ENCODE measurements at places on chromosomes 2 and 18.
A peak's percentile ranks its signal among the peaks of the same experiment; 100 is the strongest.

DNA sequence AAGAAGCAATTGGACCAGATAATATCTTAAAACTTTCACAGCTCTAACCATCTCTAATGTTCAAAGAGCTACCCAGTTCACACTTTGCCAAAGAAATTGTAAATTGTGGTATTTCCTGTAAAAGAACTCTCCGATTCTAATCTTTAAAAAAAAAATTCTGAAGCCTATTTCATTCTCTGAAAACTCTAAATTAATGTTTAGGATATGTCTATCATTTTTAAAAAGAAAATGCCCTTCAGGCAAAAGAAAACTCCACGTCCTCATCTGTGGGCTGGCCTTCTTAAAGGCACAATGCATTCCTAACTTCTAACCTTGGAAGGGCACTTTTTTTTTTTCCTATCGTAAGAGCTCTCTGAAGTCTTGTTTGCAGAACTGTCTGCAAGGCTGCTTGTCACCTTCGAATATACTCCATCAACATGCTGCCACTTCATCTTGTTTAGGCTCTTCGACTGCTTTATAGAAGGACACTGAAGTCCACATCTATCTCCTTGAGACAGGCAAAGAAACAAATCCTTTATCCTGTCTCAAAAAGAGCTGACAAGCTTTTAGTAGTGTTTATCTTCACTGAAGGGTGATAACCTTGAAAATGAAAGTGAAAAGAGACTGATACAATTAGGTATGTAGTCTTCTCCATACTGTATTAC lies 124.3 kb upstream of the SLC39A10 start:
- no peak for DNase-seq

DNA sequence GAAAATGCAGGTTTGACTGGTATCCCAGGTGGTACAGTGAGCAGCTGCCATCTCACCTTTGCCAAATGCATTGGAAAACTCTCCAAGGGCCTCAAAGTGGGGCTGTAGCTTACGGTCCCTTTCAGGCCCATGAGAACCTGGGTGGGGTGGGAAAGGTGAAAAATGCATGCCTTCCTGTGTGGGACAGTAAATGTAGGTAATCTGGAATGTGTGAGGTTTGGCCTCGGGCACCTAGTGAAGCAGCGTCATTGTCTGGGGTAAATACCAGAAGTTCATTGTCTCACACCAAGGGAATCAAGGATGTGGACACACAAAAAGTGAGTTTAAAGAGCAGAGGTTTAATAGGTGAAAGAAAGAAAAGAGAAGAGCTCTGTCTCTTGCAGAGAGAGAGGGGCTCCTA lies 36.6 kb downstream of the TIMM21 start:
- DNase-seq = no peak

- peak; percentile 91 for DNase-seq
Measured at GRCh38 chr2:156341452-156342253, 9.1 kb upstream of the NR4A2 start.

DNA sequence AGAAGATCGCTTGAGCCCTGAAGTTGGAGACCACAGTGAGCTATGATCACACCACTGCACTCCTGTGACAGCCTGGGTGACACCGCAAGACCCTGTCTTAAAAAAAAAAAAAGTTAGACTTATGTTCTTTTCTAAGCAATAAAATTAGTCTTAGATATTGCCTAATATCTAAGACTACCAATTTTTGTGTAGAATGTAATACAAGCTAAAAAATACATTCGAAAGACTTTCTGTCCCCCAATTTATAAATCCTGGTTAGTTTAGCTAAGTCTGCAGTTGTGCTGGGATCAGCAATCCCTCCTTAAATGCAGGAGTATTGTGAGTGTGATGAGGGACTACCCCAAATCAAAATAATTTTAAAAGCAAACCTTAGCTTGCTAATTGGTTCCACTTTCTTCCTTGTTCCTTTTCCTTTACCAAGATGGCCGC lies 358 bp upstream of the STAMBP start:
- no peak for DNase-seq

- no peak for DNase-seq
Measured at GRCh38 chr2:200404615-200405014, 98.1 kb downstream of the SPATS2L start.

DNA sequence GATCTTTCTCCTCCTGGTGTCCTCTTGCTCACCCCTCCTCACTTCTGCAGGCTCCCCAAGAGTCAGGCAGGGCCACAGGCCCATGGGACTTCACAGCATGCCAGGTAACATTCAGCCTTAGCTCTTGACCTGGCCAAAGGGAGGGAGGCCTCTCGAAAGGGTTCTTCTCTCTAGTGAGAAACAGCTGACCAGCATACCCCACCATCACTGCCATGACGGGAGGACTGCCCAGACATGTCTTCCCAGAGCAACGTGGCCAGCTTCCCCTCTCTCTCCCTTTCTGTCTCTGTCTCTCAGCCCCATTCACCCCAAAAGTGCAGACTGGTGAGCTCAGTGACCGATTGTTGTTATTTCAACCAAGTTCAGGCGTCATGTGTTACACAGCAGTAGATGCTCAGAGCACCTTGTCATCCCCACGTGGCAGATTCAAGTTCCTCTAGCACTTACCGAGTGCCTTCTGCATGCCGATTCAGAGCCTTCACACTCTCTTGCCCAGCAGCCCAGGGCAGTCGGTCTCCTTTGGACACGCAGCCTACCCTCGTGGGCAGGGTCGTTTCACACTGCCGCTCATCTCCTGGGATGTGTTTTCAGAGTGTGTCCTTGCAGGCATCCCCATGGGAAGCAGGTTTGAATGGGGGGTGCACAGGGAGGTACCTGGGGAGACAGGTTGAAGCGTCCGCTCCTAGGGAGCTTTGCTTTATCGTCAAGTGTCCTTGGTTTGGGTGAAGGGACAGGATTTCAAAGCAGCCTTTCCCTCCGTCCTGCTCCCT lies 259.9 kb downstream of the NDUFA10 start:
- no peak for DNase-seq

- no peak for DNase-seq
Measured at GRCh38 chr18:24818441-24818840, 358.0 kb downstream of the HRH4 start.

GRCh38 chr18:71682591-71682990 lies 861.6 kb downstream of the CBLN2 start:
- DNase-seq = no peak

DNA sequence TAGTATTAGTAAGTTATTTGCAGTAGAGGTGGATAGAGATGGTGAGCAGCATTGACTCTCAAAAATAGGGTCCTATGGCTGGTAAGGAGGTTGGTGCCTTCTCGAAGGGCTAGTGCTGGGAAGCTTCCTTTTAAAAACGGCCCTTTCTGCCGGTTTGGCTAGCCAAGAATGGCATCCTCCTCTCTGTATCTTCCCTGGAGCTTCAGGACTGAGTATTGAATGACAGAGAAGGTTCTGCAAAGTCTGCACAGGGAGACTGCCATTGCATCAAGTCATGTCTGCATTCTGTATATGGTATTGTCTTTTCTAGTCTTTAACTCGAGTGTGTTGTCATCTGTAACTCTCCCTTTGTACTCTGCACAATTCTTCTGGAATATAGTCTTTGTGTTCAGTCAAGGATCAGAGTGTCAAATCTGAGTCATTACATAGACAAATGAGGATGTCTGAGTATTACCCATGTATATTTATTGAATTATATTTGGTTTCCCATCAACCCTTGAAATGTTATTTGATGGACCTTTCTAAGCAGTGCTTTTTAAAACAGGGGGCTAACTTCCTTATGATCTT lies 1.1 kb downstream of the LDLRAD4 start:
- DNase-seq = no peak

- DNase-seq = no peak
Measured at GRCh38 chr2:162749994-162750393, 88.6 kb downstream of the KCNH7 start.

GRCh38 chr2:181770150-181770549 lies 89.8 kb upstream of the NEUROD1 start:
- no peak for DNase-seq

DNA sequence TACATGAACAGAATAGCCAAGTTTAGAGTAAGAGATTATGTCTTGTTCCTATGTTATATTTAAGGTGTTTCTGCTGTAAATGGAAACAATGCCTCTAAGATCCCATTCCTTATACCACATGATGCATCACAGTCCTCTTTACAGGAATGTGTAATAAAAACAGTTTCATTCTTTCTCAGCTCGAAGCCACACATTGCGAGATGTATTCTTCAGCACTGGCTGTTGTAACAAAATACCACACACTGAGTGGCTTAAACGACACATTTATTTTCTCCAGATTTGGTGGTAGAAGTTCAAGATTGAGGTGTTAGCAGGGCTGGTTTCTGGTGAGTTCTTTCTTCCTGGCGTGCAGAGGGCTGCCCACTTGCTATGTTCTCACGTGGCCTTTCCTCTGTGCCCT lies 246.2 kb downstream of the SOCS6 start:
- no peak for DNase-seq

DNA sequence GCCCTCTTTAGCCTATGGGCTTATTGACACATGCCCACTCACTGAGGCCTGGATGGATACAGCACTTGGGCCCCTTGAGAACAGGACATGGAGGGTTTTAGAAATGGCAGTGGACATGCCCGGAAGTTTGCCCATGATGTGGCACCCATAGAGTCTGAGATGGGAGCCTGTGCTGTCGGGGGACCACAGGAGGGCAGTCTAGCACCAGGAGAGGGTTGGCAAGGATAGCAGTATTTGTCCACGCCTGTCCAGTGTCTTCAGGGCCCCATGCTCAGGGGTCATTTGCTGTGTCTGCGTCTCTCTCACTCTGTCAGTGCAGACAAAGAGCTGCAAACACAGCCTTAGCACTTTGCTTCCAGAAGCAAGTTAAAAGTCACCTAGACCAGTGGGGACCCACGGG lies 48.7 kb downstream of the IL1RL2 start:
- no peak for DNase-seq

DNA sequence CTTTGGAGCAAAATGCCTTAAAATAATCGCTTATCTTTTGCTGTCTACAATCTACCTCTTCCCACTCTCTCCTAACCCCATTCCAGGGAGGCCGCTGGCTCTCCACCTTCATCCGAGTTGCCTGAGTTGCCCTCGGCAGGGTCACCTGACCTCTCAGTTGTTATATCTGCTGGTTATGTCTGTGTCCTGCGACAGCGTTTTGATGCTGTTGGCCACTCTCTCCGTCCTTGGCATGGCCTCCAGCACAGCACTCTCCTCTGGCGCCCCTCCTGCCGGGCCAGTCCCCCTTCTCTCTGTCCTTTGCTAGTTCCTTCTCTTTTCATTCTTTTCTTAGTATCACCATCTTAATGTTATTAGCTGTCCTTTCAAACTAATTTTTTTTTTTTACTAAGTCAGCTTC lies 41.6 kb downstream of the TRAF3IP1 start:
- DNase-seq = no peak

DNA sequence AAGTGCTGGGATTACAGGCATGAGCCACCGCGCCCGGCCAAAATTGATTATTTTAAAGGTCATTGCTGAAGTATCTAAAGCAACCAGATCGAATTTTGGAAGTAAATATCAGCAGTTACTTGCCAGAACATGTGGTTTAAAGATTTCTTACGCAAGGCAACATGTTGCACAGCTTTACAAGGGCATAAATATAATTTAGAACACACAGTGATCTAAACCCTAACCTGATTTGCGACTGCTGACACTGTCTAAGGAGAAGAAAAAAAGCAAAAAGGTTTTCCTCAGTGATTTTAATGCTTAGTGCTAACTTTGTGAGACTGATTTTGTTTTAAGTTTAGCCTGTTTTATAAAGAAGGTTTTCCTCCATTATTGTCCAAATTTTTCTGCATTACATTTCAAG lies 569.9 kb upstream of the LINC00305 start:
- no peak for DNase-seq

GRCh38 chr2:18346344-18346743 lies 214.1 kb downstream of the RDH14 start:
- no peak for DNase-seq

GRCh38 chr18:51582551-51582950 lies 385.1 kb upstream of the MEX3C start:
- DNase-seq = no peak

- DNase-seq = no peak
Measured at GRCh38 chr2:220569112-220569897, 941.9 kb downstream of the SLC4A3 start.

DNA sequence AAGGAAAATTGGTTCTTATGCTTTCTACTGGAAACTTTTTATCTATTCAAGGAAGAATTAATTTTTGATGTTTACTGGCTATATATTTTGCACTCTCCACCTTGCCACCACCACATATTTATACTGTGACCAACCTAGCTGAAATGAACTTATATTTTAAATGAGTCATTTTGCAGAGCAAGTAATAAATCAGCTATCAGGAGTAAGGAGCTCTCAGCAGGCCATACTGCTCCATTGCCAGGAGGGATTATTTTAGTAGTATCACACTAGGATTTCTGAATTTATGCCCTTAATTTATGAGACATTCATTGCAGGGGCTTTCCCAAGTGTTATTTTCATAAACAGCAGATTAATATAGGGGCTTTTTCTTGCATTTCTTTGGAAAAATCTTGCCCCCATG lies 125.8 kb upstream of the CYP1B1 start:
- no peak for DNase-seq

GRCh38 chr2:220341014-220341413 lies 713.6 kb downstream of the SLC4A3 start:
- no peak for DNase-seq

GRCh38 chr2:108459441-108459840 lies 10.4 kb downstream of the GCC2 start:
- no peak for DNase-seq
